ENCODE measurements at places on chromosomes 1 and 21. TPM values are rescaled to one million over a fixed set of nuclear protein-coding genes. Genes with fewer than 3 reads are reported as not detected.

The LCE1C gene
- not detected for total RNA-seq

The TIMM17A gene
- total RNA-seq = 59.1 TPM

The FUCA1 gene
- total RNA-seq = 21.0 TPM

The VANGL2 gene
- 8.1 TPM for total RNA-seq

The HENMT1 gene
- total RNA-seq = 0.55 TPM

The SHE gene
- 19.9 TPM for total RNA-seq

The EIF2D gene
- 21.7 TPM for total RNA-seq

The NOL9 gene
- total RNA-seq = 15.4 TPM

The KRTAP11-1 gene
- total RNA-seq = not detected

The OR2M3 gene
- not detected for total RNA-seq

The BMP8B gene
- total RNA-seq = 0.63 TPM

The CCDC190 gene
- total RNA-seq = 0.28 TPM

The FAM72D gene
- total RNA-seq = not detected

The LINGO4 gene
- 0.20 TPM for total RNA-seq

The NCF2 gene
- total RNA-seq = 10.7 TPM

The ALG14 gene
- total RNA-seq = 0.74 TPM

The TMEM53 gene
- 13.1 TPM for total RNA-seq

The OVAAL gene
- total RNA-seq = 0.70 TPM

The TAS1R1 gene
- not detected for total RNA-seq

The RAP1GAP gene
- 4.0 TPM for total RNA-seq

The LCE1F gene
- not detected for total RNA-seq

The HEYL gene
- 28.1 TPM for total RNA-seq

The PERM1 gene
- total RNA-seq = 61.8 TPM

The CALML6 gene
- not detected for total RNA-seq

The GPR25 gene
- total RNA-seq = not detected

The PLA2G4A gene
- total RNA-seq = 8.2 TPM

The C1QA gene
- 37.9 TPM for total RNA-seq

The TMEM269 gene
- not detected for total RNA-seq

The PLA2G2C gene
- not detected for total RNA-seq

The DIPK1A gene
- 7.9 TPM for total RNA-seq

Measured in right atrium auricular region (tissue), 2 donors.